ENCODE measurements at places on chromosomes 4 and X. TPM values are rescaled to one million over a fixed set of nuclear protein-coding genes. Genes with fewer than 3 reads are reported as not detected.

TCEAL7 gene
- 6.7 TPM for polyA plus RNA-seq

SASH3 gene
- 8.4 TPM for polyA plus RNA-seq

CMC4 gene
- 31.6 TPM for polyA plus RNA-seq

MAGEA2 gene
- not detected for polyA plus RNA-seq

SULT1E1 gene
- polyA plus RNA-seq = 5.5 TPM

ANXA3 gene
- 54.0 TPM for polyA plus RNA-seq

NUDT11 gene
- 4.9 TPM for polyA plus RNA-seq

Data from aorta (tissue), 5 donors.